ENCODE measurements at places on chromosomes 3 and 15. TPM values are rescaled to one million over a fixed set of nuclear protein-coding genes. Genes with fewer than 3 reads are reported as not detected.

GRCh38 chr3:111863942-111864694, 5.1 kb downstream of the PHLDB2 start:
- DNase-seq: no peak

DNA sequence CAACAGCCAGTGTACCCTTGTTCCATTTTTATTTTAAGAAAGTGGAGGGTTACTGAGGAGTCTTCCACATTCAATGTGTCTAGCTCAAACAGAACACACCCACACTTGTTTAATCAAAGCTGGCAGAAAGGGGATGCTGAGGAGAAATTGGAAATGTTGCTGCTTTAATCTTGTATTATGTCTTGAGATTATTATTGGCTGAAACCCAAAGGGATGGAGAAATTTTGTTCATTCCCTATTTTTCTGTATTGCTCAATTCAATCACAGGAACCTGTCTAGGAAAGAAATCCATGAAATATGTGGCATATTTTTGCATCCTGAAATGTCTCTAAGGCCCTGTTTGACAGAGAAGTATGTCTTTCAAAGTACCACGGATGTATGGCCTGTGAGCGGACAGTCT, 238.0 kb downstream of the MYRIP start:
- no peak for DNase-seq

DNA sequence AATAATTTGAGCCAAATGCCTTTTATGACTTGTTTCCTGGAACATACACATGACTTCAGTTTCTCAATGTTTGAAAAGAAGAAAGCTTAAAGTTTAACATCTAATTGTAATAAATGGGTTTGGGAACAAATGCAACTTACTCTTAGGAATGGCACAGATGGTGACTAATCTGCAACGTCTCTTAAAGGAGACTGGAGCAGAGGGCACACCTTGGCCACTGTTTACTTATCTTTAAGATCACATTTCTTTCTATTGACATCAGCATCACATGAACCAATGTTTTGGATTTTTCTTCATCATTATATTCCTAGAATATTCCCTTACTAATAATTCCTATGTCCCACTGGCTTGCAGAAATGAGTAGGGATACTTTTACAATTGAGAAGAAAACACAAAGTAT, 229.5 kb downstream of the CHL1 start:
- no peak for DNase-seq

DNA sequence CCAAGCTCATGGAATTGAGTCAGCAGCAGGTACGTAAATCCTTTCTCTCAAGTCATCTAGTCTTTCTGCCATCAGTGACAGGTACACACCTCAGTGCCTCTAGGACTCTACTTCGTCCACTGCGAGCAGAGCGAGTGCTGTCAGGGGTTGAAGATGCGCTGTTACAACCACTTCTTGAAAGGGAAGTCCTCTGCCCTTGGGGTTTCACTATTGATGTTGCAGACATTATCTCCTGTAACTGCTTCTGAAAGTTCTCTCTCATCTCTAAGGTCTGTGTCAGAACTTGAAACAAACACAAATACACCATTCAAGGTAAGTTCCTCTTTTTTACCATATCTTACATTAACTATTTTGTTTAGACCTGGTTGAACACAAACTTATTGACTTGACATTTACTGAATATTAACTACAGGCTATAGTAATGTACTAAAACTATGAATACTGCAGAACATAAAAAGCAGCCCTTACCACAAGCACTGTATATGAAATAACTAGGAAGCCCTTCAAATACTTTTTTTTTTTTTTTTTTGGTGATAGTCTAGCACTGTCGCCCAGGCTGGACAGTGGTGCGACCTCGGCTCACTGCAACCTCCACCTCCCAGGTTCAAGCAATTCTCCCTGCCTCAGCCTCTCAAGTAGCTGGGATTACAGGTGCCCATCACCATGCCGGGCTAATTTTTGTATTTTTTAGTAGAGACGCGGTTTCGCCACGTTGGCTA, 41.5 kb downstream of the TOPBP1 start:
- no peak for DNase-seq

GRCh38 chr15:39922462-39923092, 2.5 kb upstream of the GPR176 start:
- DNase-seq: no peak

GUCA1C gene
- not detected for total RNA-seq

DNA sequence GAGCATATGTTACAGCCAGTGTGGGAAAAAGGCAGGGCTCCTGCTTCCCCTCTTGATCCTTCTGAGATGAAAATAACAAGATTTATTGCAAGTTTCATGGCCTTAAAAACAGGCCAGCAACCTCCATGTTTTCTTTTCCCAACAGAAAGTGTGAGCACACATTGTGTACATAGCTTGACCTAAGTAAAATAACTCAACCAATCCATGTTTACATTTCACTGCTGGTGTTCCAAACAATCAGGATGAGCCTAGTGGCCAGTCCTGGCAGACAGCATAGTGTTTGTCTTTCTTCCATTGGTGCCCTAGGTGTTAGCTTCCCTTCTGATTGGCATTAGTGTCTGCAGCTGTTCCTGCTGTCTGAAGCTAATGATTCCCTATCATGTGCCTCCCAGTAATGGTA, 847.7 kb downstream of the EPHA3 start:
- DNase-seq: no peak

TGM5 gene
- not detected for total RNA-seq

- peak; percentile 12 for DNase-seq
Observed at GRCh38 chr3:190533511-190534281, 19.8 kb downstream of the IL1RAP start.

DNA sequence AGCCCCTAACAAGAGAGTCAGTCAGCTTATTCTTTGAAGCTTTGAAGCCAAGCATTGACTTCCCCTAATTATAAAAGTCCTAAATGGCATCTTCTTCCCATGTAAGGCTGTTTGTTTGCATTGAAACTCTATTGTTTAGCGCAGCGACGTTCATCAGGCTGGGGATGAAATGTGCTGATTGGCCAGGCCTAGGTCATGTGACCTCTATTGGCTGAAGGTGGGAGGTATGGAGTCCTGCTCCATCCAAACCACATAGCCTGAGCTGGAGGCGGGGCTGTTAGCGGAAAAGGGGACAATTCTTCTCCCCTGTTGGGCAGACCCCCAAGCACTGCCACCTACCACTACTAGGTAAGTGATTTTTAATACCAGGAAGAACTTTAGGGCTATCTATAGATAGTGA, 145.3 kb upstream of the PRR23C start:
- no peak for DNase-seq

A4GNT gene
- total RNA-seq: not detected

Data from dermis microvascular lymphatic vessel endothelial cell (primary cell).